ENCODE measurements at places on chromosomes 11 and 22. TPM values are rescaled to one million over a fixed set of nuclear protein-coding genes. Genes with fewer than 3 reads are reported as not detected.

KRTAP5-1 gene
- total RNA-seq, result not detected

ART5 gene
- not detected for total RNA-seq

CCDC89 gene
- total RNA-seq, result 0.37 TPM

OR2AG2 gene
- total RNA-seq, result 0.48 TPM

LMO2 gene
- total RNA-seq, result 0.34 TPM

TMEM184B gene
- total RNA-seq, result 7.4 TPM

DDI1 gene
- total RNA-seq, result not detected

ZNF280A gene
- total RNA-seq, result not detected

OR4S1 gene
- not detected for total RNA-seq

PARVG gene
- 6.3 TPM for total RNA-seq

TSSK2 gene
- total RNA-seq, result not detected

CHRM1 gene
- total RNA-seq, result not detected

GRM5 gene
- not detected for total RNA-seq

CRYBB3 gene
- total RNA-seq, result not detected

OR51B2 gene
- not detected for total RNA-seq

SCGB2A2 gene
- total RNA-seq, result not detected

TTC28 gene
- 12.4 TPM for total RNA-seq

CYP2D6 gene
- total RNA-seq, result 2.9 TPM

MMP13 gene
- not detected for total RNA-seq

OR4D5 gene
- not detected for total RNA-seq

SCO2 gene
- total RNA-seq, result 14.2 TPM

CACNA1I gene
- total RNA-seq, result not detected

TTC36 gene
- not detected for total RNA-seq
